ENCODE measurements at places on chromosomes 3 and 15.

DNA sequence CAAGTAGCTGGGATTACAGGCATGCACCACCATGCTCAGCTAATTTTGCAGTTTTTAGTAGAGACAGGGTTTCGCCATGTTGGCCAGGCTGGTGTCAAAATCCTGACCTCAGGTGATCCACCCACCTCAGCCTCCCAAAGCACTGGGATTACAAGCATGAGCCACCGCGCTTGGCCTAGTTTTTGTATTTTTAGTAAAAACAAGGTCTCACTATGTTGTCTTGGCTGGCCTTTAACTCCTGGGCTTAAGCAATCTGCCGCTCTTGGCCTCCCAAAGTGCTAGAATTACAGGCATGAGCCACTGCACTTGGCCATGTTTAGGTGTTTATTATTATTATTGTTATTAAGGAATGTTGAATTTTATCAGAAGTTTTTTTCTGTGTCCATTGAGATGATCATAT lies 14.7 kb downstream of the IL16 start:
- no peak for DNase-seq

DNA sequence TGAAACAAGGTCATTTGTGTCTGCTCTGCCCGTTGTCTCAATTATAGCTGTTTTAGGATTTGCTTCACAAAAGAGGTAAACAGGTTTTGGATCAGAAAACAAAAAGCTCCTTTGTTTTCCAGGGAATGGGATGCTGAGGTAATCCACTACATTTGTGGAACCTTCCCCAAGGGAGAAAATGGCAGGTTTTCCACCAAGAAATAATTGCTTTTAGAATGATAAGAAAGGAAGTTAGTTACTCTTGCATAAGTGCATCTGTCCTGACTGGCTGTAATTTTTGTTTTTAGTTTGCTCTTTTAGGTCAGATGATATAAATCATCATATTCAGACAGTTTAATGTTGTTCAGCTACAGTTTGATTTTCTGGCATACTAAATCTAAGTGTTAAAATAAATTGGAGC lies 198.5 kb upstream of the COL8A1 start:
- no peak for DNase-seq

GRCh38 chr3:185912512-185912911 lies 25.3 kb downstream of the TRA2B start:
- DNase-seq, result no peak

- no peak for DNase-seq
These were observed 135.4 kb downstream of the RAB11A start for GRCh38 chr15:66004618-66005262.

GRCh38 chr3:107411056-107411455 lies 33.8 kb downstream of the CCDC54 start:
- no peak for DNase-seq

DNA sequence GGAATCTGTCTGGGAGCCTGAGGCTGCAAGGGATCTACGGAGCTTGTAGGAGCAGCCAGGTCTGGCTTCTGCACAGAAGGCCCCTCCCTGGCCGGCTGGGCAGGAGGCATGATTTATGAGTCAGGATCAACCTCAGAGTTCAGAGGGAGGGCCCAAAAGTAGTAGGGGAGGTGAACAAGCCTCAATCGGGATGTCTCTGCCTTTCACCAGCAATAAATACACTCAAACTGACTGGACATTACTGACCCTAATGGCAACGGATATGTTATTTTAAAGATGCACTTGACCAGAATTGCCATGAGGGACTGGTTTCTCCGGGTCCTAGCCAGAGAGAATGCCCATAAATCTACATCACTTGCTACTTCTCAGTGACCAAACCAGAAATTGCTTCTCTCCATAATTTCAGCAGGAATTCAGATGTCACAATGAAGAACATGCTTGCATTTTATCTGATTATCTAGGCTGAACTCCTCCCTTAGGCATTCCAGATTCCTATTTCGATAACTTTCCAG lies 109.6 kb upstream of the LMOD3 start:
- no peak for DNase-seq

DNA sequence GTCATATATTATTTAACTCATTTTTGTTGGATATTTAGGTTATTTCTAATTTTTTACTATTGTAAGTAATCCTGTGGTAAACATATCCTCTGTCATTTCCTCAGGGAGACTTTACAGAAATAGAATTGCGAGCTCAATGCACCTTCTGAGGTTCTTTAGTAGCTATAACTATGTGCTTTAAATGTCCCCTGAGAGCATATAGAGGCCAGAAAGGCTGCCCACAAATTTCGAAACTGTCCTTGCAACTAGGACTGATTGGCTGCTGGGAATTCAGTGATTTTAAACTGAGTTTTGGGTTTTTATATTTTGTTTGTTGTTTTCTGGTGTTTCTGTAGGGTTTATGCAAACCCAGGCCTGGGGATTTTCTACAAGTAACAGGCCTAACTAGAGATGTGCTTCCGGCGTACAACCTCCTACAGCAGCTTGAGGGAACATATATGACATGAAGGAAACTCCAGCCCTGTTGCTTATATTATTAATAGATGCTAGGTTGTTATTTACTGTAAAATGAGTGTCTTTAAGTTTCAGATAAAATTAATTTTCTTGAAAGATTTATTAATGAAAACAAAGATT lies 29.1 kb upstream of the P4HTM start:
- DNase-seq, result no peak

GRCh38 chr3:31102196-31102879 lies 207.9 kb upstream of the GADL1 start:
- DNase-seq, result no peak

Measured in stimulated activated CD8-positive, alpha-beta memory T cell treated with anti-CD3 and anti-CD28 coated beads, Interleukin-2, amount 100 ng/mL, for 1 hour (primary cell).